ENCODE measurements at places on chromosomes 11 and 22. TPM values are rescaled to one million over a fixed set of nuclear protein-coding genes. Genes with fewer than 3 reads are reported as not detected.

- no peak for DNase-seq
Measured at GRCh38 chr11:86502137-86502642, 127.5 kb downstream of the CCDC81 start.

DNA sequence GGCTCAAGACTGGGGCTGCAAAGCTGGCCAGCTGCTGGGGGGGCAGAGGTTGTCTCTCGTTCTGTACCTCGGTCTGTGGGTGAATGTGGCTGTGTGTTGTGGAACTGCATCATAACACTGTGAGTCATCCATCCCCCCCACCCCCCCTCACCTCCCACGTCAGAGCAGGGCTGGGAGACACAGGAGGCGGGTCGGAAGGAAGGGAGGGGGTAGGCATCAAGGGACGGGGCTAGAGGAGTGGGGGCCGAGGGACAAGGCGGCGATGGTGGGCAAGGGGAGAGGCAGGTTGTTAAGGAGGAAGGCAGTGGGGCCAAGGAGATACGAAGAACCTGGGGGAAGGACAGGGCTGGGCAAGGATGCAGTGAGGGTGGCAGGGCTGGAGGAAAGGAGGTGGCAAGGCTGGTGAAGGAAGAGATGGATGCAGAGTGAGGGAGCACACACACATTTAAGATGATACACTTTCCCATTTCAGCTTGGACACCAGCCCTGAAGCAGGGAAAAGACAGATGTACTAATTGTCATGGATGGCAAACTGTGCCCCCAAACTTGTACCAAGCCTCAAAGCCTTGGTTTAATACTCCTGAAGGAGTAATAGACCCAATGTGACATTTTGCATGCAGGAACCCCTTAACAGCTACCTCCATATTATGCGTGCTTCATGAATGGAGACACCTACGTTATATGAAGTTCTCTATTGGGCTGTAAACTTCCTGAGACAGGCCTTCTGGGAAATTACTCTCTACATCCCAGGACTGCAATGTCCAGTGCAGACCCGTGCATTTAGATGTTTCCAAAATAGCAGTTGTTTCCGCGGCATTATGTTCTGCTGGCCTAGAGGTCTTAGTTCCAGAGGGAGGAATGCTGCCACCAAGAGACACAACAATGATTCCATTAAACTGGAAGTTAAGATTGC lies at the start of gene YPEL4:
YPEL4 (minus strand) TSS at position 87 of the 913 bp plus-strand sequence. CDS start 2,805 bp downstream, outside the sequence.
- no peak for DNase-seq

DNA sequence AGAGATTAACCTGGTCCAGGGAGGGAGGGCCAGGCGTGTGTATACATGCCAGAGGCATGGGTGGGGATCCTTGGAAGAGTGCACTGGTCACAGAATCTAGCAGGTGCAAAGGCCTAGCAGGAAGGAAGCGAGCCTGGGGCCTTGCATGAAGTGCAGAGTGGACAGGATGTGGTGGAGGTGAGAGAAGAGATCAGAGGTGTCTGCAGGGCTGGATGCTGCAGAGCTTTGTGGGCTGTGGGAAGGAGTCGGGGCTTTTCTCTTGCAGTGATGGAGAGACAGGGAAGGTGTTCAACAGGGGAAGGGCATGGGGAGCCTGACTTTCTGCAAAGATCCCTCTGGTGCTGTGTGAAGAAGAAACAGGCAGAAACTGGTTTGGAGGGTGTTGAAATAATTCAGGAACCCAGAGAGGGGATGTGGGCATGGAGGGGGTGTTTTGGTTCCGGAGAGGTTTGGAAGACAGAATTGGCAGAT lies 2.5 kb upstream of the TPST2 start:
- DNase-seq, result no peak

GRCh38 chr11:31820438-31820818 lies 9.3 kb upstream of the PAX6 start:
- DNase-seq, result no peak

The OR5AP2 gene
- total RNA-seq, result not detected

The MMP1 gene
- 0.09 TPM for total RNA-seq

The RTN4RL2 gene
- total RNA-seq, result 1.3 TPM

DNA sequence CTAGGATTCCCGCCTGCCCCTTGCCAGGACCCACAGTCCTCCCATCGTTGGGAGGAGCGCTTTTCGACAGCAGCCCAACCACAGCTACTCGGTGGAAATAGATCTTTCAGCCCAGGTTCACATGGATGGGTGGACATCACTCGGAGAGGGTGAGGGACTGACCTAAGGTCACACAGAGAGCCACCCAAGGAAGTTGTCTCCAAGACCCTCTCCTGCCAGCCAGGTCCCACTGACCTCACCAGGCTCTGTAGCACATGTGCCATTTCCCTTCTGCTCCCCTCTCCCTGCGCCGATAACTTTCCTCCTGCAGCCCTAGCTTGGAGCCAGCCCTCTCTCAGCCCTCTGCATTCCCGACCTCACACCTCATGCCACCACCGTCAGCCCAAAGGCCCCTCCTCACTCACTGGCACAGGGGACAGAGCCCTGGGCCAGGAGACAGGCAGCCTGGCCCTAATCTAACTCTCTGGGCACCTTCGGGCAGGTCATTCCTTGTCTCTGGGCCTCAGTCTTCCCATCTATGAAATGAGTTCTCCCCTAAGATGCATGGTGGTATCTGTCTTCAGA lies 4.7 kb downstream of the KCNJ4 start:
- DNase-seq, result no peak

GRCh38 chr11:45857961-45858474 lies 10.7 kb downstream of the CRY2 start:
- DNase-seq, result no peak

- no peak for DNase-seq
Measured at GRCh38 chr11:7524462-7525235, 10.8 kb downstream of the PPFIBP2 start.

DNA sequence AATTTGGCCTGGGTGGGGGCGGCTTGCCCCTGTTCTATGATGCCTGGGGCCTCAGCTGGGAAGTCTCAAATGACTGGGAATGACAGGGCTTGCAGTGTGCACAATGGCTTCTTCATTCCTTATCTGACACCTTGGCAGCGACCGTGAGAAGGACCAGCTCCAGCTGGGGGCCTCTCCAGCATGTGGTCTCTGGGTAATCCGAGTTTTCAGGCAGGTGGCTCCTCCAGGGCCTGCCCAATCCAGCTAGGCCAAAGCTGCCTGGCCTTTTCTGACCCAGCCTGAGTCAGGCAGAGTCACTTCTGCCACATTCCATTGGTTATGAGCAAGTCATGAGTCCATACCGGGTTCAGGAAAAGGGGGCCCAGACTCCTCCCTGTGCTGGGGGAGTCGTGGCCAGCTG lies 646.0 kb downstream of the OPCML start:
- no peak for DNase-seq

DNA sequence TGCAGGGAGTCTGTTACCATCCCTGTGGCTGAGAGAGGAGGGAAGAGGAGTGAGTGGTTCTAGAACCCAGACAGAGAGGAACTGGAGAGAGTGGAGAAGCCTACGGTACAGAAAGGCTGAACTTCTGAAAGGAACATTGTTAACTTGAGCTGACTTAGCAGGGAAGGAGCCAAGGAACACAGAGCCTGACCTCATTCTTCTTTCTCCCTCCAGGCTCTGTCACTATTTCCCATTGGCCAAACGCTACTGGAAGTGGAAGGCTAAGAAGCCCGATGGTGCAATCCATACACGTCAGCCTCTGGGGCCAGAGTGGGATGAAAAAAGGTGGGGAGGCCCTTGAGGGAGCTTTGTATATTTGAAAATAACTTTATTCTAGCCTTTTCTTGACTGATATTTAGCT lies 16.5 kb upstream of the WT1 start:
- no peak for DNase-seq
